ENCODE measurements at places on chromosomes 13 and 19.

GRCh38 chr13:73661687-73662425, 472.3 kb downstream of the KLF12 start:
- DNase-seq: no peak

GRCh38 chr19:38223617-38224013, 407 bp downstream of the DPF1 start:
- no peak for DNase-seq

DNA sequence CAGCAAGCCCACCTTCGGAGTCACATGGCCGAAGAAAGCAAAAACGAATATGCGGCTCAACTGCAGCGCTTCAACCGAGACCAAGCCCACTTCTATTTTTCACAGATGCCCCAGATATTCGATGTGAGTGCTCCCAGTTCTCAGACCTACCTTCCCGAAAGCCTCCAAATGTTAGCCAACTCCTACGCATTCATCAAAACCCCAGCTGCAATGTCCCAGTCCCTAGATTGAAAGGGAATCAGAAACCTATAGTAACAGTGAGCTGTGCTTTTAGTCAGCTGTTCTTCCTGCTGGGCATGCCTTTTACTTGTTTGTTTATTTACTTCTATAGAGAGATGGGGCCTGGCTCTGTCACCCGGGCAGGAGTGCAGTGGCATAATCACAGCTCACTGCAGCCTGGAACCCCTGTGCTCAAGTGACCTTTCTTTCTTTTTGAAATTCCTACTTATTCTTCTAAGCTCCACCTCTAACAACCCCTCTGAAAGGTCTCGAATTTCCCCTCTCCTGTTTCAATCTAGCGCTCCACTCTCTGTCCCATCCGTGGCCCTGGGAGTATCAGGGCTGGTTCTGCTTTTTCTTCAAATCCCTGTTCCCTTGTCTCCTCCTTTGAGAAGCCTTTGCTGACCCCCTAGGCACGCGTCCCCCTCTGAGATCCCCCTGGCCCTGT, 4.4 kb downstream of the TRIP10 start:
- DNase-seq: no peak

DNA sequence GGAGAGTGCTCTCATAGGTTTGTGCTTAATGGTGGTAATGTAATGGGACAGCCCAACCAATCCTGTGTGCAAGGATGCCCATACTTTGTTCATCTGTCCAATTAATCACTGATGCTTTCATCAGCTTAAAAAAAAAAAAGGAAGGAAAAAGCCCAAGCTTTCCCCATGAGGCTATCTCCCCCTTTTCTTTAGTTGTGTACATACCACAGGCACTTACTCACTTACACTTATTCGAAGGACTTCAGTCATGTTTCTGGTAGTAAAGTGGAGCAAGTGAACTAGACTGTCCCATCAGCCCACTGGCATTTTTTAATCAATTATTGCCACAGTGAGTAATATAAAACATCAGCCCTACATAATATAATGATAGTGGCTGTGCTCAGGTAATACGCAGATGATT, 183.5 kb upstream of the UFM1 start:
- DNase-seq: peak; percentile 64

- no peak for DNase-seq
These were observed 39.6 kb downstream of the C1QTNF9 start for GRCh38 chr13:24348797-24349515.

GRCh38 chr13:44951184-44951583, 38.1 kb downstream of the NUFIP1 start:
- peak; percentile 50 for DNase-seq

DNA sequence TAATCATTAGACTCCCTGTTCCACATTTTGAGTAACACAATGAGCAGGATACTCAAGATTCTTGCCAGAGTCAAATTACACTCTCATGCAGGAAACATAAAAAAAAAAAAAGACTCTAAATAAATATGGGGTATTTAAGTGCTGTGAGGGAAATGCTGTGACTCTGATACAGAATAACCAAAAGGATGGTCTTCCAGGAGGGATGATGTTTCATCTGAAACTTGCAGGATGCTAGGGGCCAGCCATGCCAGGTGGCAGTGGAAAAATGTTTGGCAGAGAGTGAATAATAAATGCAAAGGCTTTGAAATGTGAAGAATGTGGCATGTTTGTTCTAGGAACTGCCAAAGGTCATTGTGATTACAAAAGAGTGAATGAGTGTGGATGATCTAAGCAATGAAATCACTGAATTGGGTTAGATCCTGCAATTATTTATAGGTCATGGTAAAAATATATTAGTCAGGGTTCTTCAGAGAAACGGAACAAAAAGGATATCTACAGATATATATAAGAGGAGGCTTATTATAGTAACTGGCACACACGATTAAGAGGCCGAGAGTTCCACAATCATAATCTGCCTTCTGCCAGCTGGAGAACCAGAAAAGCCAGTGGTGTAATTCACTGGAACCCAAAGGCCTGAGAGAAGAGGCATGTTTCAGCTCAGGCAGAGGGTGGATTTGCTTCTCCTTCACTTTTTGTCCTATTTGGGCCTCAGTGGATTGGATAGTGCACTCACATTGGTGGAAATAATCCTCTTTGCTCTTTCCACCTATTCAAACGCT, 1832.8 kb upstream of the MIR17HG start:
- DNase-seq: no peak

- no peak for DNase-seq
These were observed 32.2 kb downstream of the UNC13A start for GRCh38 chr19:17655751-17656472.

DNA sequence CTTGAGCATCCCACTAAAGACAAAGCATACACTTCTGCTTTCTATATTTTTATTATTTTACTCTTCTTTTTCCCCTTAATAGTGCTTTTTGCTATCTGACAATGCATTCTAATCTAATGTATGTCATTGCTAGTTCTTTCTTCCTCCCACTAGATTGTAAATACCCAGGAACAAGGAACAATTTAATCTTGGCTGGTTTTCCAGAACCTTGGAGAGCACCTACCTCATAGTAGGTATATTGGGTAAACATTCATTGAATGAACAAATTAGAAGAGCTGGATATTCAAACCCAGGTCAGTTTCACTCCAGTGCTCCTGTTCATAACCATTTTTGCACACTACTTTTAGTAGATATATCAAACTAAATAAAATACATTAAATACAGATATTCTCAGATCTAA, 1617.6 kb upstream of the SLC10A2 start:
- DNase-seq: no peak

DNA sequence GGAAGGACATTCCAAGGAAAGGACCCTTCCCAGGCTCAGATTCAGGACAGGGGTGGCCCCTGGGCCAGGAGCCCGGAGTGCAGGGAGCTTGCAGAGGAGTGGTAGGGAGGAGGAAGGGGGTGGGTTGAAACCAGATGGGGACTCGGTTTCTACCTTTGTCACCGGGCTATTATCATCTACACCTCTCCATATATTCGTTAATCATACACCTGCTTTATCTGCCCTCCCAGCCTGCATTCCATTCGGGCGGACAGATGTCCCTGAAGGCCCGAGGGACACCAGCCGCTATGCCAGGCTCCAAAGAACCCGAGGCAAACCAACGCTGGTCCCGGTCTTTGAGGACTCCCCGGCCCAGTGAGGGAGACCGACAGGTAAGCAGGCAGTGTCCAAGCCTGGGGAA, 15.5 kb upstream of the MYH14 start:
- no peak for DNase-seq

DNA sequence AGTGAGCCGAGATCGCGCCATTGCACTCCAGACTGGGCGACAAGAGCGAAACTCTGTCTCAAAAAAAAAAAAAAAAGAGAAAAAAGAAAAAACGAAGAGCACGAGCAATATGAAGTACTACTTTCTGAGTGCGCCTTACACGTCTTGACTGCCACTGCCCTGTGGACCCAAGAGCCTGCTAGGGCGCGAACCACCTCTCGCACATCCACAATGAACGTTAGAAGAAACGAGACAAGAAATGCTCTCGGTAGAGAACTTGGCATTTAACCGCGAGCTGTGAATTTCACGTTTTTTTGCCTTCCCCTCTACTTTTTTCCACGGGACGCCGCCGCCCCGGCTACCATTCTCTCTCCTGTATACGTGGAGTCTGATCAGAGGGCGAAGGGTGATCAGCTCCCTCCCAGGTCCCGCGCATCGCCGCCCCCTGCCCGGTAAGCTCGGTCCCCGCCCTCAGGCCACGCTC, 454 bp downstream of the TIMM44 start:
- DNase-seq: no peak

GRCh38 chr13:108785844-108786243, 156.4 kb downstream of the MYO16 start:
- DNase-seq: no peak

GRCh38 chr13:113774177-113775107, 15.4 kb downstream of the TMEM255B start:
- DNase-seq: peak; percentile 32

DNA sequence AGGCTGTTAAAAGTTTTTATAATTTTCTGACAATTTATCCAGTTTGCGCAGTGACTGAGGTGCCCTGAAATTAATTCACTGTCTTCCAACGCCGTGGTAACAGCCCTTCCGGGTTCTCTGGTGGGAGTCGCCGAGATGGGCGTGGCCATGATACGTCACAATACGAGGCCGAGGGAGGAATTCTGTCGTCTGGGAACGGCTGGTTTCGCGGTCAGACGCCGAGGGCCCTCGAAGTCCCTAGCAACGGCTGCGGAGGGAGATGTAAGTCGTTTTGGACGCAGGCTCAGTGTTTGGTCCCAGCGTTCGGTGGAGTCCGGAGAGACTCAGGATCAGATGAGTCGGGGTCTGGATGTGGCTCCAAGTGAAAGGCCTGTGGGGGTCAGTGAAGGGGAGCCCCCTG, 21.7 kb downstream of the ZNF613 start:
- DNase-seq: peak; percentile 8

- DNase-seq: no peak
These were observed 1895.6 kb upstream of the PRR20A start for GRCh38 chr13:55245005-55245644.

DNA sequence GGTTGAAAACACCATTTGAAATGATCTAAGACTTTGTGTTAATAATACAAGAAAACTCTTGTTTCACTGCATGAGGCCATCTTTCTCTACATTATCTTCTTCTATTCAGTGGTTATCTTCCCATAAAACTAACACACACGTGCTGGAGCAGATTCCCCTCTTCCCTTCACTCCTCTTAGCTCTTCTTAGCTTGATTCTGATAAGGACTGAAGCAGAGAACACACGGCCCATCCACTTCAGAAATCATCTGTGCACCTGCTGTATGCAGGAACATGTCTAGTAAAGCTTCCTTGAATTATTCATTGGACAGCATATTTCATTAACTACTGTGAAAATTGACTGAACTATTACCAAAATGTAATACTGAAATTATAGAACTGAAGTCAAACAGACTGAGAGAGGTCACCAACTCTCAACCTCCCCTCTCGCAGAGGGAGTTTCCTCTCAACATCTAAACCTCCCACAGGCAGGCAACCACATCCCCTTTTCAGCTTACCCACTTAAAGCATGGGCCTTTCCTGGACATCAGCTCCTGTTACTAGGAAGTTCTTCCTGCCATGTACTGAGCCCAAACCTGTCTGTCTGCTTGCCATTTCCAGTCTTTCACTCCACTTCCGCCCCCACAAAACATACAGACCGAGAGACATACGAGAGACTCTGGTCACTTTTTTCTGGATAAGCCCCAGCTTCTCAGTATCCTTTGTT, 113.9 kb downstream of the CRYL1 start:
- no peak for DNase-seq

- no peak for DNase-seq
These were observed 45.3 kb downstream of the RGCC start for GRCh38 chr13:41502673-41503072.

DNA sequence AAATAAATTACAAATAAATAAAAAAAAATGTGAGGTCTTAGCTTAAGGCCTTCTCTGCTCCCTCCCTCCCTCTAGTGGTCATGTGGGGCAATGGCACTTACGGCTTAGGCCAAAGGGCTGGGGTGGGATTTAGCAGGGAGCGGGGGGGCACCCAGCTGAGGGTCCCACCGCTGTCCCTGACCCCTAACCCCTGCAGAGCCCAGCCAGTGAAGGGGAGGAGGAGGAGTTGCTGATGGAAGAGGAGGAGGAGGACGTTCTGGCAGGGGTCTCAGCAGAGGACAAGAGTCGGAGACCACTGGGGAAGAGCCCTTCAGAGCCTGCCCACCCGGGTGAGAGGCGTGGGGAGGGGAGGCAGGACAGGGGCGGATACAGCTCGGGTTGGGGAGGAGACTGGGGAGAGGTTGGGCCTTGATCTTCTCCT, 9.3 kb downstream of the MPND start:
- DNase-seq: peak; percentile 59

DNA sequence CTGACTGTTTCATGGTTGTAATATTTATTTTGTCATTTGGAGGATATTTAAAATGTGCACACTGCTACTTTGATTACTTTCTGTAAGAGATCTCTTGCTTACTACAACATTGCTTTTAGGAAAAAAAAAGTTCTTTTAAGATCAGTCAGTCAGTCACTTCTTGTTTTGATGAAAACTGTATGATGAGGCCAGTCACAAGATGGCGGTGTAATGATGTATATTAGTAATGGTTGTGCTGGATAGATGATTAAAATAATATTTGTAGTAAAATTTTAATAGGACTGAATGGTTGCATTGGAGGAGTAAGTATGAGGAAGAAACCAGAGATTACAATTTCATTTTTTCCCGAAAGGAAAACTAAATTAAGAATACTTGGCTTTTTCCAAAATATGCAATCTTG, 2411.1 kb downstream of the PCDH9 start:
- DNase-seq: peak; percentile 1

- no peak for DNase-seq
These were observed 8.7 kb upstream of the RFX2 start for GRCh38 chr19:6119031-6119430.

DNA sequence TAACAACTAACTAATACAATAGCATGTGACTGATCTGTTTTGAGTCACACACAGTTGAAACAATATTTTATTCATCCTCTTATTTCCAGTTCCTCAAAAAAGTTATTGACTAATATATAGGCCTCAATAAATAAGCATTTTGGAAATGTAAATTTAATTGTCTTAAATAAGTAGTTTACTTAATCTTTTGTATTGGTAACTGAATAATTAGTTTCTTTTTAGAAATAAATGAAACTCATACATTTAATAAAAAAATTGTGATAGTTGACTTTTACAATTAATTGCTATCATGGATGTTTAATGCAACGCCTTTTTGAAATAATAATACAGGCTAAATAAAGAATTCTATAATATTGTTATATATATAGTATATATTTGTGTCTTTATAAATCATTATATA, 500.8 kb upstream of the PCDH20 start:
- DNase-seq: no peak

GRCh38 chr13:49633710-49634109, 5.4 kb downstream of the ARL11 start:
- DNase-seq: no peak
